ENCODE measurements at places on chromosomes 2 and 18.

GRCh38 chr2:226800941-226801784 is 1.5 kb upstream of the IRS1 start:
- DNase-seq: peak; percentile 75

DNA sequence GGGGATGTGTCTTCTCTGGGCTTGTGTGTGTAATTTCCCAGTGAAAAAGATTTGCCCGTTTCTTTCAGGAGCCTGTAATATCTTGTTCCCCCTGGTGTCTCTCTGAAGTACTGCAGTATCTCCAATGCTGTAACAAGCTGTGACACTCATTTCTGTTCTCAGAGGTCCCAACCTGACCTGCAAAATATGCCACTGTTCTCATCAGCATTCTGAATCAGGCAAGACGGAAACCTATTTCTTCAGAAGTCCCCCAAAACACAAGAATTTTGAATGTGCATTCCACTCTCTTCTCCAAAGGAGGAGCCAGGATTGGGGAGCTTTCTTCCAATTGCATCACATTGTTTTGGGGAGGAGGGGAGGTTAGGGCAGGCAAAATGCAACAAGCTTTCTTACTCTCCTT is 77.0 kb upstream of the CNGA3 start:
- DNase-seq: peak; percentile 24

GRCh38 chr2:23211987-23212583 is 172.9 kb upstream of the KLHL29 start:
- no peak for DNase-seq

- peak; percentile 48 for DNase-seq
Measured at GRCh38 chr18:61901323-61901986, 8.6 kb upstream of the RNF152 start.

- DNase-seq: no peak
Measured at GRCh38 chr2:111618226-111618977, 265.6 kb downstream of the ANAPC1 start.

- DNase-seq: no peak
Measured at GRCh38 chr2:162435676-162436075, 91.7 kb downstream of the GCA start.

GRCh38 chr2:154681741-154682140 is 16.8 kb upstream of the KCNJ3 start:
- no peak for DNase-seq

GRCh38 chr2:170770008-170770605 is at the start of gene ERICH2:
Gene ERICH2 (plus strand): TSS chr2:170770378. CDS start chr2:170770682, 304 bp downstream.
- peak; percentile 21 for DNase-seq

- no peak for DNase-seq
Measured at GRCh38 chr18:45792506-45793263, 32.8 kb upstream of the SIGLEC15 start.

DNA sequence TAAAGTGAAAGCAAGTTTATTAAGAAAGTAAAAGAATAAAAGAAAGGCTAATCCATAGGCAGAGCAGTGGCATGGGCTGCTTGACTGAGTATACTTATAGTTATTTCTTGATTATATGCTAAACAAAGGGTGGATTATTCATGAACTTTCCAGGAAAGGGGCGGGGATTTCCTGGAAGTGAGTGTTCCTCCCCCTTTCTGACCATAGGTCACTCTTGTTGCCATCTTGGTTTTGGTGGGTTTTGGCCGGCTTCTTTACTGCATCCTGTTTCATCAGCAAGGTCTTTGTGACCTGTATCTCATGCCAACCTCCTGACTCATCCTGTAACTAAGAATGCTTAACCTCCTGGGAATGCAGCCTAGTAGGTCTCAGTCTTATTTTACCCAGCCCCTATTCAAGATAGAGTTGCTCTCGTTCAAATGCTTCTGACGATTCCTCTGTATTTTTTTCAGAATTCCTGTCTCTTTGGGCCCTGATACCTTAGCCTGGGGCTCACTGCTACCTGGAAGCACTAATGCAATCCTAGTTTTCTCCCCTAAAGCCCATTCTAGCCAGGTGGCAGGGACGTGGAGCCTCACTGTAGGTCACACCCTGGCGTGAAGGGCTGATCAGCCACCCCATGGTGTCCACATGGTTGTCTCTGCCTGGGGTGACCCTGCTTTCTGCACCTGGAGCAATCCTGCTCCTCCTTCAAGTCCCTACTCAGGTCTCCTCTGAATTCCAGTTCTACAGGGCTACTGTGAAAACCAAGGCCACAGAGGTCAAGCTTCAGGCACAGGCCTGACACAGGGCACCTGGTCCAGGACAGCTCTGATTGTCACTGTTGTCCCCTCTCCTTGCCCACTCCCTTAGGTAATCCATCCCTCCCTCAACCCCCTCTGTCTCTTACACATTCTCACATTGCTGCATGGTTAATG is 6.0 kb upstream of the SLC35F6 start:
- no peak for DNase-seq

GRCh38 chr2:160228141-160228917 is 28.3 kb upstream of the ITGB6 start:
- DNase-seq: no peak

- peak; percentile 51 for DNase-seq
Measured at GRCh38 chr2:108449410-108450130, 564 bp downstream of the GCC2 start.

GRCh38 chr2:10235099-10235908 is 67.4 kb upstream of the HPCAL1 start:
- DNase-seq: no peak

- DNase-seq: no peak
Measured at GRCh38 chr2:208269091-208269490, 3.0 kb downstream of the PIKFYVE start.

GRCh38 chr2:160868891-160869290 is 291.3 kb upstream of the TANK start:
- no peak for DNase-seq

DNA sequence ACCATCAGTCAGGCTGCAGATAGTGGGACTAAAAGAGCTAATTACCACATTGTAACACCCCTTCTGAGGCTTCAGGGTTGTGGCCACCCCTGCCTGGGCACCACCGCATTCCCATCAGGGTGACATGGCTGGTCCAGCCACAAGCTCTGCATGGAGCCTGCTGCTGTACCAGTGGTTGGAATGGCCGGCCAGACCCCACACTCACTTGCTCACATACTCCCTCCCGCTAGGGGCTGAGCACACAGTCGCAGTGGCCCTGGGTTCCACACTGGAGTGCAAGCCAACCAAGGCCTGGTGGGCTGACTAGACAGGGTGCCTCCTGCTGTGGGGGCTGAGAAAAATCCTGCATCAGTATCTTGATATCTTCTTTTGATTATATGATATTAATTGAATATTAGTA is 182.8 kb upstream of the STK17B start:
- no peak for DNase-seq

DNA sequence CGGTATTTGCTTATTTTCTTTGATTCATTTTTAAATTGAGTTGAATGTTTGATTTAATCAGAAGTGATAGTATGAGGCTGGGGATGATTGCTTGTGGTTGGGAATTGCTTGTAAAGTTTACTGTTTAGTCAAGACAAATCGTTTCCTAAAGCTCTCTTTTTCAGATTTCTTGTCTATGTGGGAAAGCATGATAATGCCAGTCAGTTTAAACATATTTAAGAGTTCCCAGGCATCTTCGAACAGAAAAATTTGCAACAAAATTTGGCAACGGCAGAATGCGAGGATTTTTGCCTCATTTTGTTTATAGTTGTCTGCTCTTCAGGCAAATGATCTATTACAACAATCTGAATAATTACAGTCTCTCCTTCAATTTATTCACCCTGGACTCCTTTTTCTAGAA is 22.5 kb downstream of the EPAS1 start:
- DNase-seq: no peak

GRCh38 chr2:27320958-27321543 is 1.8 kb downstream of the MPV17 start:
- no peak for DNase-seq

DNA sequence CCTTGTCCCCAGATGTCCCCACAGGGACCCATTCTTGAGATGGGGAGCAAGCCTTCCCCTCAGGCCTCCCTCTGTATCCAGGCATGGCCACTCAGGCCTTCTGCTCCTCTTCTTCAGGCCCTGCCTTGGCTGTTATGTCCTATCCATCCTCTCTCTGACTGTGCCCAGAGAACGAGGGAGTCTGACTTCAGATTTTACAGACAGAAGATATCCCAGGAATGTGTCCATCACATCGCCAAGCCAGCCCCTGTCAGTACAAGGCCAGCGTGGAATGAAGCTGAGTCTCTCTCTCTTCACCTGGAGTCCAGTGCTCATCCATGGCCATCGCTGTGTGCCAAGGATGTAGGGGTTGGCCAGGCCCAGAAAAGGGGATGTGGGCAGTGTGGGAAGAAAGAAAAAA is 57.6 kb downstream of the SDC1 start:
- no peak for DNase-seq

DNA sequence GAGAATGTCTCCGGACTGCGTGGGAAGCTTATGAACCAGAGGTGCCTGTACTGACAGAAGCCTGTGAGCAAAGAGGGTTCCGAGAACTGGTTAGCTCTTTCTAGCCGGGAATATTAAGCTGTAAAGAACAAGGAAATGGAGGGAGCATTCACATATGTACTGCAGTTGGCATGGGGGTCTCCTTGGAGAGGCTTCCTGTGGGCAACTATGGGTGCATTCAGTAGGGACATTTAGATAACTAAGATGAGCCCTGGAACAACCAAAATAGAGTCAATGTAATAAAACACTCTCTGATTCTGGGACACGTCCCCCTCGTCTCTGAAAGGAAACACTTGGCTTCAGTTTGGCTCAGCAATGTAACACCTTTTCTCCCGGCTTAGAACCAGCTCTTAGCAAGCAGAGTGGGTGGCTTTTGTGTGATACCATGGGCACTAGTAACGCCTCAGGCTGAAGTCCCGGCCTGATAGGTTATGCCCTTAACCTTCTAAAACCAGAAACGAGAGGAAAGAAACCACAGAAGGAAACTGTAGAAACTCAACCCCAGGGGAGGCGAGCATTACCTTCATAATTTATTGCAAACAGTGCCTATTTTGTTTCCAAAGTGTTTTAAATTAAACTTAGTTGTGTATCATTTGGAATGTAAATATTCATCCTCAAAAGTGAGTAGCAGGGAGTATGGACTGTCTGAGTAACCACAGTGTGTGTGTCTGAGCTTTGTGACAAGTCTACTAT is 48.8 kb upstream of the LPIN2 start:
- DNase-seq: peak; percentile 70

DNA sequence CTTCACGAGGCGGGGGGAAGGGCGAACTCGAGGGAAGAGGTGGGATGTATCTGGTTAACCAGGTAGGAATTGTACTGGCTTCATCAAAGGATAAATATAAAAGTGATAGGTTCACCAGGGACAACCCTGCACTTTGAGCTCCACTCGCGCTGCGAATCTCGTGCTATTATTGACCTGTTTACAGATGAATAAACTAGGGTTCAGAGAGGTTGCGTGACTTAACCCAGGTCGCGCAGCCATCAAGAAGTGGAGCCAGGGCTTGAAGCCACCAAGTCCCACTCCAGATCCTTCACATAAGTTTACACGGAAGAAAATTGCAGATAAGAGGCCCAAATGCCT is 1.4 kb upstream of the CYP1B1 start:
- DNase-seq: no peak

GRCh38 chr2:71602581-71602980 is 149.2 kb downstream of the DYSF start:
- no peak for DNase-seq

GRCh38 chr2:168734199-168734760 is 68.2 kb upstream of the NOSTRIN start:
- no peak for DNase-seq

DNA sequence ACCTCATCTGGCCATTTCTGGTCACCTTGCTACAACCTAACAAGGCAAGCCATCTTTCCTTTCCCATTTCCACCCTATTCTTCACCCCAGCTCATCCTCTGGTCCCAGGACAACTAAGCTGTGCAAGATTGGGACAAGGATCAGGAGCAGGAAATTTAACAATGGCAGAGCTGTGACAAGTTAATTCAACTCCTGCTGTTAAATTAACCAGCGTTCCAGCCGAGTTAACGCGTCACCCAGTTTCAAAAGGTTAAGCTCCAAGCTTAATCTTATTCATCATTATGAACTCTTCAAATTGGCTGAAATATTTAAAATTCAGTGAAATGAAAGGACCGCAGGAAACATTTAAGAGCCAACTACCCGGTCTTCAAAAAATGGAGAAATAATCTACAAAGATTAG is 231.9 kb downstream of the GRB14 start:
- DNase-seq: no peak

Data from CD4-positive, alpha-beta T cell treated with Interleukin-4 for 4 hours (primary cell).